ENCODE measurements at places on chromosomes 7 and 10.

DNA sequence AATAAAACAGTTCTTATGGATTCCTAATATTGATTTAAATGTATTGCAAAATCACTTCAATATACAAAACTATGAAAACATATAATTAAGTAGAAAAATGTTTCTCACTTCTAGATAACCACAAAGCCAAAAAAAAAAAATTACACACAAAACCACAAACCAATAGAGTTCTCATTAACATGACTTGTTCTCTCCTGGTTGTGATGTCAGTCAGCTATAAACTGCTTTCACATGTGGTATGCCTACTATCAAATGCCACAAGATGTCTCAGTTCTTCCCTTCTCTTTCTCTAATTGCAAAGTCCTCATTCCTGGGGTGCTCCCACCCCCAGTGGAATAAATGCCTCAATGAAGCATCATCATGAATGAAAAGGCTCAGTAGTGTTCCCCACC, 16.6 kb downstream of the GNAI1 start:
- DNase-seq: no peak

- DNase-seq: no peak
Measured at GRCh38 chr7:75861636-75862035, 17.2 kb upstream of the RHBDD2 start.

GRCh38 chr10:33509231-33509831, 174.9 kb upstream of the NRP1 start:
- DNase-seq: peak; percentile 56

DNA sequence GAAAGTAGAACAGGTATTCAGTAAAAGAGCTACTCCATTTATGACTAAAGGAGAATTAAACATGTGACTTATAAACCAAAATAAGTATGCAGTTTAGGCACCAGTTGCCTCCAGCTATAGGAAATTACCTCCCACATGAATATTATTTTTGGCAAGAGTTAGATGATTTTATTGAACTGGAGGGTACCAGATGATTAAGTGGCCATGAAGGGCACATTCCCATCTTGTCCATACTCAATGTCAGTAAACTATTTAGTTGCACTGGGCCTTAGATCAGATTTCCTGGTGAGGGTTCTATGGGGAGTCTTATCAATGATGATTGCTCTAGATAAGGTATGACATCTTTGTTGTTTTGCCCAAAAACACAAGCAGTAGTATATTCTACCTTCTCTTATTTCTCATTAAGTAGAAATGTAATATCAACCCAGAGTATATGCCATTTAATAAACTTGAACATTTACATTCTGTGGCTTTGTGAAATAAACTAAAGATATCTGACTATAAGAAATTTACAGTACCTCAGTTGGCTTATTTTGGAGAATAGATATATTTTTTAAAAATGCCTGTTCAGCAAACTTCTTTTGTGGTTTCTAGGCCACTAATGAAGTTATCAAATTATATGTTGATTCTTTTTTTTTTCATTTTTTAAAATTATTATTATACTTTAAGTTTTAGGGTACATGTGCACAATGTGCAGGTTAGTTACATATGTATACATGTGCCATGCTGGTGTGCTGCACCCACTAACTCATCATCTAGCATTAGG, 145.3 kb downstream of the SEMA3A start:
- no peak for DNase-seq

GRCh38 chr7:101882595-101883564, 65.5 kb downstream of the CUX1 start:
- DNase-seq: no peak

DNA sequence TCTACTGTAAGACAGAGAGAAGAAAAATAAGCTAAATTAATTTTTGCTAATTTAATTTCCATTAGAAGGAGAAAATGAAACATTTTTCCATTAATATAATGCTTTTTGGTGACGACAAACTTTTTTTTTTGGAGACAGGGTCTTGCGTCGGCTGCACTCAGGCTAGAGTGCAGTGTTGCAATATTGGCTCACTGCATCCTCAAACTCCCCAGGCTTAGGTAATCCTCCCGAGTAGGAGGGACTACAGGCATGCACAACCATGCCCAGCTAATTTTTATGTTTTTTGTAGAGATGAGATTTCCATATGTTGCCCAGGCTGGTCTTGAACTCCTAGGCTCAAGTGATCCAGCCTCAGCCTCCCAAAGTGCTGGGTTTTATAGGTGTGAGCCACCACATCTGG, 229.8 kb upstream of the LRRN3 start:
- DNase-seq: no peak

DNA sequence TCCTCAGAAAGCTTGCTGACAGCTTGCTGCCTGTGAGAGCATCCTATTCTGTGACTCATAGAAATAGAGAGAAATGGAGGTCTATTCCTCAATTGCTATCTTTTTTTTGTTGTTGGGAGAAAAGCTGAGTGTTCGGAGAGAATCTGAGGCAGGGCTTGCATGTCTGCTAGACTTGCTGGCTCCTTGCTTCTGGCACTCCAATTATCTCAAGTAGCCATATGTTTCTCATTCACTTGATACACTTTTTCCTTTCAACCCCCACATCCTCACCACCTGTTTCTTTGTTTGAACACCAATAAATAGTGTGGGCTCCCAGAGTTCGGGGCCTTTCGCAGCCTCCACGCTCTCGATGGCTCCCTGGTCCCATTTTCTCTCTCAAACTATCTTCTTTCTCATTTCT, 172.2 kb downstream of the SH2D4B start:
- no peak for DNase-seq

Data from brain (organoid and tissue), 16 donors.